ENCODE measurements at places on chromosomes 16 and 17. TPM values are rescaled to one million over a fixed set of nuclear protein-coding genes. Genes with fewer than 3 reads are reported as not detected.
A peak's percentile ranks its signal among the peaks of the same experiment; 100 is the strongest.

DNA sequence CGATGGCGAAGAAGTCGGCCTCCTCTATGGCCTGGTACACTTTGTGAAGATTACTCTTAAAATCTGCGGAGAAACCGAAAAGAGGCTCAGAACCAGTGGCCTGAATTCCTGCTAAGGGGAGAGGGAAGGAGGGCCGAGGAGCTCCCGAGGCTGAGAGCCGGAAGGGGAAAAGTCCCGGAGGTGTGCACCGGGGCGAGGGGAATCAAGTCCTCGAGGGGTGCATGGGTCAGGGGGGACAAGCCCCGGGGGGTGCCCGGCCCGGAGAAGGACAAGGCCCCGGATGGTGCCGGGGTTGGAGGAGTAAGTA lies 495 bp downstream of the PARN start:
- no peak for DNase-seq

DNA sequence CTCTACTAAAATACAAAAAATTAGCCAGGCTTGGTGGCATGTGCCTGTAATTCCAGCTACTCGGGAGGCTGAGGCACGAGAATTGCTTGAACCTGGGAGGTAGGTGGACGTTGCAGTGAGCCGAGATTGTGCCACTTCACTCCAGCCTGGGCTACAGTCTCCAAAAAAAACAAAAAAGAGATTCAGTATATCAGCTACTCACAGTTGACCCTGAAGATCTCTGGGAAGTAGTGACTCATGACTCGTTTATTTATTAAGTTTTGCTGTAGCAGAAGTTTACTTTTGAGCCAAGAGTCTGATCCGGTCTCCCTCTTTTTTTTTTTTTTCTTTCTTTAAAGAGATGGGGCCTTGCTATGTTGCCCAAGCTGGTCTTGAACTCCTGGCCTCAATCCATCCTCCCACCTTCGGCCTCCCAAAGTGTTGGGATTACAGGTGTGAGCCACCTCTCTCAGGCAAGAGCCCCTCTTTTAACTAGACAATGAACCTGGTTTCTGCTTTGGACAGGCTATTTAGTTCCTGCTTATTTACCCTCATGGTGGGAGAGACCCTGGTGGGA lies 4.4 kb downstream of the MVP start:
- DNase-seq, result no peak

GRCh38 chr17:1548032-1548431 lies 14.6 kb downstream of the PITPNA start:
- no peak for DNase-seq

Gene ITGAD
- total RNA-seq, result not detected

DNA sequence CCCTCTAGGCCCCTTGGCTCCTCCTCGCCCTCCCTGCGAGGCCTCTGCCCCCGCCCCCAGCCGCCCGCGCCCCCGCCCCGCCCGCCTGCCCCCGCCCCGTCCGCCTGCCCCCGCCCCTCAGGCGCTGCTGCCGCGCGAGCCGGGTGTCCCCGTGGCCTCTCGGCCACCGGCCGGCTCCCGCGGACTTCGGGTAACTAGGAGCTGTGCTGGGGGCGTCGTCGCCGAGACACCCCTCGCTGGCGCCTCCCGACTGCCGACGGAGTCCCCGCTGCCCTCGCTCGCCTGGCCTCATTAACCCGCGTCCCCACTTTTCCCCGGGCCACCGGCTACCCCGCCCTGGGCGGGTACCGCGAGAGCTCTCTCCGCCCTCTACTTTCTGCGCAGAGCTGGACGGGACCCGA lies at the start of gene TLCD1:
Gene TLCD1 (minus strand): TSS at position 8 of the 401 bp plus-strand sequence. CDS start 136 bp downstream, outside the sequence.
- peak; percentile 83 for DNase-seq

Gene IRX6
- total RNA-seq, result not detected

Gene CRK
- 37.9 TPM for total RNA-seq
